CD4-positive, alpha-beta T cell treated with Interleukin-15 for 1 hour (primary cell): ENCODE measurements at places on chromosomes 5 and 9.
A peak's percentile ranks its signal among the peaks of the same experiment; 100 is the strongest.

DNA sequence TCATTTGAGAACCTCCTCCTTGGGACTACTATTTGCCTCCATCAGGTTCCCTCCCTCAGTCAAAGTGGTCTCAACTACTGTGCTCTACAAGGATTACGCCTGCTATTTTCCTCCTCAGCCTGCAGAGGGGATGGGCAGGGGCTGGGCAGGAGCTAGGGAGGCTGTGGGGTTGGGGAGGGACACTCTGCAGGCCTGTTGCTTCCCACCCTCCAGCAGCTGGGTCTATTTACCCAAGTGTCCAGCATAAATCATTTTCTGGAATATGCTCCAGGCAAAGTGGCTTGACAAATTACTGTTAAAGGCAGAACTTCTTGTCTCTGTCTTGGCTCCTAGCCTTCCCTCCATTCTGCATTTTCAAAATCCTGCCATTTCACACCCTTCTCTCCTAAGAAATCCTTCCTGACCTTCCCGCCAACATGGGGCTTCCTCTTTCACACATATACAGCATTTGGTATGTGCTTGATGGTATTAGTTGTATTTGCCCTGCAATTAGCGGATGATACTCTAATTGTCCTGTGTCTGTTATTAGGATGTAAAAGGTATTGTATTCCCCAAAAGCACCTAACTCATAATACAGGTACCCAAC is 106.7 kb downstream of the EFNA5 start:
- DNase-seq: no peak

GRCh38 chr9:132062806-132063205 is 16.9 kb downstream of the MED27 start:
- no peak for DNase-seq

GRCh38 chr9:130768265-130768664 is 66.8 kb upstream of the ABL1 start:
- DNase-seq: no peak

DNA sequence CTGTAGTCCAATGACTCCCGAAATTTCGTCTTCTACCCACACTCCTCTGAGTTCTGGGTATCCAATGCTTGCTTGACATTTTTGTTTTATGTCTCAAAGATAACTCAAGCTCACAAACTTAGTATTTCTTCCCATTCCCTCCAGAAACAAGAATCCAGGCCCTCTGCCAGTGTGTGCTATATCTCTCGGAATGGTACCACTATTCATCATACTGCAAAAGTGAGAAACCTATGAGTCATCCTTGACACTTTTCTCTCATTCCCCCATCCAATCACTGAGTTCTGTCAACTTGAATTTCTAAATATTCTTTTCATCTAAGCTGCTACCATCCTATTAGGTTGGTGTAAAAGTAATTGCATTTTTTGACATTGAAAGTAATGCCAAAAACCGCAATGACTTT is 9.8 kb downstream of the SLC12A2 start:
- DNase-seq: no peak

DNA sequence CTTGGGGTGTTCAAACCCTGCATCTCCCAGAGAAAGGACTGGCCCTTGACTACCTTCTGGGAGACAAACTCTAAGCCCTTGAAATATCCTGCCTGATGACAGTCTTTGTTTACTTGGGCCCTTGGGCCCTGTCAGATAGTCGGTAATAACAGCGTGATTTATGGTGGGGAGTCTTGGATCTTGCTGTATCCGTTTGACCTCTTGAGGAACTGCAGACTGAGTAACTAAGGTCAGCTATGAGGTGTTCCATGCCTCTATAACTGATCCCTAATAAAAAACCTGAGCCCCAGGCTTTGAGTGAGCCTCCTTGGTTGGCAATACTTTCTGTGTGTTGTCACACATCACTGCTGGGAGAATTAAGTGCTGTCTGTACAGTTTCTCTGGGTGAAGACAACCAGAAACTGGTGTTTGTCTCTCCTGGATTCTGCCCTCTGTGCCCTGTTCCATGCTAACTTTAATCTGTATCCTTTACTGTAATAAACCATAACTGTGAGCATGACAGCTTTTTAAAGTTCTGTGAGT is 56.2 kb upstream of the ANKRD33B start:
- no peak for DNase-seq

DNA sequence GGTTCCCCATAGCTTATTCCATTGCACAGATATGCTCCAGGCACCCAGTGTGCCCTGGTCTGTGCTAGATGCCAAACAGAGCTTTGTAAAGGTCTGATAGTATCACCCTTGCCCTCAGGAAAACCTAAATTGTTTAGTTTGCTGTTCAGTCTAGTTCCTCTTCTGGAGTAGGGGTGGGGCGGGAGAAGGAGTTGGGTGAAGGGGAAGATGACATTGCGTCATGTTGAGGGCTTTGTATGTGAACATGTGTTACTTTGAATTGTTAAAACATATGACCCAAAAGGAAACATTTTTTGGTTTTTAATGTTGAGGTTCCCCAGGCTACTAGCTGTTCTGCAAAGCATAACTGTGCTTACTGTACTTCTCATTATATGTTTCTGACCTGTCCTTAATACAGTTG is 40.6 kb downstream of the HACD4 start:
- peak; percentile 49 for DNase-seq

GRCh38 chr5:56192246-56192645 is 40.9 kb downstream of the ANKRD55 start:
- DNase-seq: no peak

GRCh38 chr9:112569186-112569585 is 82.6 kb downstream of the KIAA1958 start:
- no peak for DNase-seq

GRCh38 chr5:14928661-14929060 is 57.1 kb upstream of the ANKH start:
- DNase-seq: no peak
